ENCODE measurements at places on chromosomes 7 and 10.
A peak's percentile ranks its signal among the peaks of the same experiment; 100 is the strongest.

DNA sequence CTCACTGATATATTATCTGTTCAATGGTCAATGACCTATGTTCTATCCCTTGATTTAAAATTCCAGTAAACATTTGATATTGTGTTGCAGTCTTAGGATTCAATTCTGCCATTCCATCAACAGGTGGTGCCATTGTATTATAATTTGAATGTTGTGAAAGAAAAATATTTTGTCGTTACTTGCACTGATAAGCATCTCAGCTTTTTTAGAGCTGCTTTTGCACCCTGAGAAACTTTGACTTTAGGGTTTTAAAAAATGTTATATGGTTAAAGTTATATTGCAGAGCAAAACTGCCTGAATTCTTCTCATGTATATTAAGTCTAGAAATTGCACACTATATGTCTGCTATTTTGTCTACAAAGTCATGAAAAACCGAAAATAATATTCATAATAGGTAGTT, 18.8 kb upstream of the MINDY3 start:
- DNase-seq: no peak

- no peak for DNase-seq
Observed at GRCh38 chr7:150463461-150463860, 13.0 kb downstream of the GIMAP8 start.

- DNase-seq: no peak
Observed at GRCh38 chr10:96891840-96892239, 59.7 kb downstream of the LCOR start.

DNA sequence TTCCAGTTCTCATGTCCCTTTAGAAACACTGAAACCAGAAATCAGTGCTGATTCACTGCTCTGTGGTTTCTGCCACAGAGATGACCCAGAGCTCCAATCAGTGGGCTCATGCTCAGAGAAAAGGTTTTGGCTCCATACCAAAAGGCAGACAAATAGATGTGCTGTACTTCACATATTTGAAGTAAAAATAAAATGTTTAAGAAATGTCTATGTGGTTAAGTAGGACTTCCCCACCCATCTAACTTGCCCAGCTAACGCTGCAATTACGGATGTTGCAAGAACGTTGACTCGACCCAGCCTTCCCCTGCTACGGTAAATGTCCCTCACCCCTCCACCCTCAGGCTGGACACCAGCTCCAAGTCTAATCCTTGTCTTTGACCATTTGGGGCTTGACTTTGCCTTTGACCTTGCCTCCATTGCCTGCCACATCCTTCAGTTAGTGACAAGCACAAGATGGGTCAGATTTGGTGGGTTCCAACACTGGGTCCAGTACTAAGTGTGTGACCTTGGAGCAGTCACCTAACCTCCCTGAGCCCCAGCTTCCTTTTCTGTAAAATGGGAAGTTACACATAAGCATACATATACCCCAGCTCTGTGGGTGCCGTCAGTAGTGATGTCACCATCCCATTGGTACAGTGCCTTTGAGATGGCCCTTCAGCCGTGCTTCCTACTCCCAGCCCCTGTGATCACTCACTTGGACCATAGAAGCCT, 95.8 kb downstream of the CHST15 start:
- peak; percentile 85 for DNase-seq

GRCh38 chr7:112080441-112080840, 125.8 kb downstream of the DOCK4 start:
- no peak for DNase-seq

DNA sequence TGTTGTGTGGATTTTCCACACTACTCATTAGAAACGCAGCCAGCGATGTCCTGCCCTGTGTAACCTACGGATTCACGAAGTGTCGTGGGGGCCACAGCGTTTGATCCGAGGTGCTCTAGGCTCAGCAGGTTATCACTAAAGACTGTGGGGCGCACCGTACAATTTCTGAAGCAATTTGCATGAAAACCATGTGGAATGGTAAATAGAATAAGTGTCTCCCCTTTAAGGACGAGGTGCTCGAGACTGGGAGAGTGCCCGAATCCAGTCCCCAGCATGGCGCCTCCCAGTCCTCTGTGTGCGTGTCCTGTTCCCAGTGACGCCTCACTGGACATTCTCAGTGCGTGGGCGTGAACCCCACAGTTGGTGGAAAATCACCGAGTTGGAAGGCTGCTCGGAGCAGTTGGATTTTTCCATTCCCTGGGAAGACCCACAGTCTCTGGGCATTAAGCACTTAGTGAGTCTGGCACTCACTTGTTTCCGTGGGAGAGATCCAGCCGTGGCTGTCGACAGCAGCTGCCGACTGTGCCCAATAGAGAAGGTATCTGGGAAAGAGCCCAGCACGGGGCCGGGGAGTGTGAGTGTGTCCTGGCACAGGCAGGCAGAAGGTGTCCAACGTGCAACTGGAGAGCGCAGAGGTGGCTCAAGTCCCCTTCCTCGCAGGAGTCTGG, 37.0 kb downstream of the PFKP start:
- no peak for DNase-seq

- DNase-seq: no peak
Observed at GRCh38 chr10:92207061-92207460, 83.8 kb downstream of the CPEB3 start.

DNA sequence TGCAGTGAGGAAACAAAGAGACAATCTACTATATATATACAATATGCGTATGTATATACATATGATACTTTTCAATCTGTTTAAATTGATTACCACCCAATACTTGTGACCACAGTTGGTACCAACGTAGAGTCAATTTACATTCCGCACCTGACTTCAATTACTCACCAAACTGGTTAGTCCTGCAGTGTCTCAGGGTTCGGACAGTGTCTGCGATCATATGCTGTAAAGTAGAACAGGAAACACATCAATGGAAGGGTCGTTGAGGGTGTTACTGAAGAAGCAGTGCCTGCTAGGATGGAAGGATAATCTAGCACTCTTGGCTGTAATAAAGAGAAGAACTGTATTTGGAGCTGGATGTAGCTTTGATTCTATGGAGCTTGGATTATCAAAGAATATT, 179.7 kb upstream of the CDCA7L start:
- no peak for DNase-seq

DNA sequence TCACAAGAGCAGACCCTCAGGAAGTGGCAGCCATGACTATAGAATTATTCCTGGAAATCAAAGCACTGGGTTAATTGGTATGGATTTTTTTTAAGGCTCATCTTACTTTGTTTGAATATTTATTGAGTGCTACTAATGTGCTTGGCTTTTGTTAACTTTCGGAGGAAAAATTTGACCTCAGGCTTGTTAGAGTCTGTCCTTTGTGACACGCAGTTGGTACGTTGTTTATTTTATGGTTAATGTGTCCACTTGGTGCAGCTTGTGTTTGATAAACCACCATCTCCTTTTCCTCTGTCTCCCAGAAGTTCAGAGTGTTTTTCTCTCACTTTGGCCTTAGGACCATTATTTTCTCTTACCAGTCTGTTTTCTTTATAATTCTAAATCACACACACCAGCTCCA, 268.6 kb downstream of the SDK1 start:
- no peak for DNase-seq
